Midbrain (tissue), 1 donor: ENCODE measurements at places on chromosomes 1 and 21.

- peak; percentile 74 for DNase-seq
Observed at GRCh38 chr1:184019506-184019905, 18.0 kb downstream of the COLGALT2 start.

DNA sequence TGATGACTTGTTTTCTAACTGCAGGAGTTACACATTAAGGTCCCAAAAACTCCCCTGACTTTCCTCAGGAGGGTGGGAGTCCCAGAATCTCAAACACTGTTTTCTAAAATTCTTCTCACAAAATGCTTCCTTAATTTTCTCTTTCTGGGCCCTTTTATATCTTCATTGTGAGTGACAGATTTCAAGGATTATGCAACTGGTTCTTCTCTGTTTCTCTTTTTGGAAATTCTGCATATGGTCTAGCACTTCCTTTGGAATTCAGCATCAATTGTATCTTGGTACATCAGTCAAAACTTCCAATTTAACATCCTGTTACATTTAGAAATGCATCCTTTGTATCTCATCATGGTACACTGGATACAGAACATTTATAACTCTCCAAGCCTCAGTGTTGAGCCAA, 59.7 kb downstream of the LMO4 start:
- DNase-seq = no peak

DNA sequence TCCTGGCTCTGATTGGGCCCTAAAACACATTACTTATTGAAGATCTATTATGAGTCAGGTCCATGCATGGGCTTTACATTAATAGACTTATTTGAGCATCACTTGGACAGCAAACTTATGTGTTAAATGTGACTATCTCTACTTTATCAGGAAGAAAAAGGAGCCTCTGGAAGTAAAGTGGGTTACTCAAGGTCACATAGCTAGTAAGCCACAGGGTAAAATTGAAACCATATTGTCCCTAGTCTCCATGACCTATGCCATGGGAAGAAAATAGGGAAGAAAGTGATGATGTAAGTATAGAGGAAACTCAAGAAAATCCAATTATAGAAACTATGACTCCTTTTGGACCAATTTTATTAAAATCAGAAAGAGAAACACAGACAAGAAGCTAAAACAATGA, 555.3 kb downstream of the NUF2 start:
- DNase-seq = no peak

DNA sequence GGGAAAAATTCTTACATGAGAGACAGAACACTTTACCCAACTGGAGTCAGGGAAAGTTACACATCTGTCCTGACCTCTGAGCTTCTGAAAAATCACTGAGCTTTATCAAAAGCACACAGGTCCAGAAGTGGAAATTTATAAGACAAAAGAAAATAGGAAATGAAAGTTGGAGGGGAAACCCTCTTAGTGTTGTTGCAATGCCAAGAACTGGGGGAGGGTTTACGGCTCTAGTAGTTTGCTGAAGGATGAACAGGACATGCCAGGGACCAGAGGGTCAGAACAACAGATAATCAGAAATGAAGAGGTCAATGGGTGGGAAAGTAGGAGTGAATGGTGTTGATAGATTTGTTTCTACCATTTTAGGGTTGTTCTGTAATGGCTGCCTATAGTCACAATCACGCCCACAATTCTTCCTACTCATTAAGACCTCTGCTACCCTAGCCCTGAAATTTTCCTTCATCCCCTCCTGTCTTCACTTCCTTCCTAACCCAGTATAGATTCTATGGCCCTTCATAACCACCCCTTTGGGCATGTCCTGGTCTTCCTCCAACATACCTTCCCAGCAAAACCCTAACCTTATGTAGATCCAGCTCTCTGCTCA, 30.3 kb upstream of the FMOD start:
- no peak for DNase-seq

- peak; percentile 59 for DNase-seq
Observed at GRCh38 chr1:98662356-98662670, 792 bp downstream of the SNX7 start.
